ENCODE measurements at places on chromosomes 16 and 17.
A peak's percentile ranks its signal among the peaks of the same experiment; 100 is the strongest.

DNA sequence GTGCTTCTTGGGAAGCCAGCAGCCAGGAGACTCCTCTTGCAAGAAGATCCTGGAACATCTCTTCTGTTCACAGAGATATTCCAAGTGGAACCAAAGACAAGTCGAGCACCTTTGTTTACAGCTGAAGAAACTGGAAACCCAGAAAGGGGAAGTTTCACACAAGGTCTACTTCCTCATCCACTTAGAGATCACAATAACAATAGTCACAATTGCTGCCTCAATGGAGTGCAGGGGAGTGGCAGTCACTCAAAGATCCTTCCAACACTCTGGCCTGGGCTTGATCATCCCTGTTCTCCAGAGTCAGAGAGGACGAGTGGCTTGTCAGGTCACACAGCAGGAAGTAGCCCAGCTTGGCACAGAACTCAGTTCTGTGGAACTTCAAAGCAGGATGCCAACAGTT, 46.9 kb upstream of the SIAH1 start:
- DNase-seq, result peak; percentile 85

- DNase-seq, result peak; percentile 94
Measured at GRCh38 chr17:3960764-3961163, 3.5 kb downstream of the ATP2A3 start.

DNA sequence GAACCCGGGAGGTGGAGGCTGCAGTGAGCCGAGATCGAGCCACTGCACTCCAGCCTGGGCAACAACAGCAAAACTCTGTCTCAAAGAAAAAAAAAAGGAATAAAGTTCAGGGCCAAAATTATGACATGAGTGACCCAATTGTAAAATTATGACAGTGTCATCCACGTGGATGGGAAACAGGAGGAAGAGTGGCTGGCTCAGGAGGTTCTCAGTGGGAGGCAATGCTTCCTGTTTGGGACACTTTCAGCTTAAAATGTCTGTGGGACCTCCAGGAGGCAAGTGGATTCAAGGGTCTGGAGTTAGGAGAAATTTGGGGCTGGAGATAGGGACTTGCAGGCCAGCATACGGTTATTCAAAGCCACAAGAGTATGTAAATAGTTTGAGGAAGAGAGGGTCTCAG, 8.0 kb upstream of the STX4 start:
- peak; percentile 80 for DNase-seq

- no peak for DNase-seq
Measured at GRCh38 chr16:3065742-3066439, 451 bp downstream of the IL32 start.

GRCh38 chr17:44084131-44084538, 13.6 kb downstream of the G6PC3 start:
- DNase-seq, result peak; percentile 61

DNA sequence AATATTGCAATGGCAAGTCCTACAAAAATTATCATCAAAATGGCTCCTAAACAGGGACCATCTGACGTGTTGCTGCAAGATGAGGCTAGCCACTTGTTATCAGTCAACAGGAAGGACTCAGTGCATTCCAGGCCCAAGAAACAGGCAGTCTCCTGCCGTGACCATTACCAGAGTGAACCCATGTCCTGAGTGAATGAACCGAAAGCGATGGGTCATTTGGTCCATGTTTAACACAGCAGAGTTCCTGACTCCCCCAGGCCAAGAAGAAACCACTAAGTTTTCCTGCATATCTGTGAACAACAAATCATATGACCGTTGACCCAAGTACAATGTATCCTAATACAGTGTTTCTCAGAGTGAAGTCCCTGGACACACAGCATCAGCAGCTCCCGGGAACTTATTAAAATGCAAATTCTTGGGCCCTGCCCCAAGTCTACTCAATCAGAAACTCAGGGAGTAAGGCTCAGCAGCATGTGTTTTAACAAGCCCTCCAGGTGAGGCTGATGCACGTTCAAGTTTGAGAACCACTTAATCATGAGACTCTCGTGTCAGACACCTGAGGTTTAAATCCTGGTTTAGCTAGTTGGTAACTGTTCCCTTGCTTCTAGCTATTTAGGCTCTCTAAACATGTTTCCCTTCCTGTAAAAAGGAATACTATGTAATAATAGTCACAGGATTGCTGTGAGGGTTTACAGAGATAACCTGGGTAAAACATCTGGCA, 429.4 kb upstream of the MAF start:
- no peak for DNase-seq

DNA sequence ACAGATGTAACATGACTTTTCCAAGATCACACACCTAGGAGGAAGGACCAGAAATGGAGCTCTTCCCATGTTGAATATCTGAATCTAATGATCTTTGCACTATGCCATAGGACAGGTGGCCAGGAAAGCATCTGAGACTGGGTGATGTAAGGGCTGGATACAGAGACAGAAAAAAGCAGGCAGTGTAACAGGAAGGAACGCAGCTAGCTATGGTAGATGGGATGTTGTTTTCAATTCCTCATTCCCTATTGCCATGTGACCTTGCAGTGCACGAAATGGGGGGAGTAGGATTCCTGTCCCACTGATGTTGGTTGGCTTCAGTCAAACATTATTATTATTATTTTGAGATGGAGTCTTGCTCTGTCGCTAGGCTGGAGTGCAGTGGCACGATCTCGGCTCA, 3.7 kb upstream of the NPIPB15 start:
- no peak for DNase-seq
